ENCODE measurements at places on chromosomes 5 and 9.
A peak's percentile ranks its signal among the peaks of the same experiment; 100 is the strongest.

DNA sequence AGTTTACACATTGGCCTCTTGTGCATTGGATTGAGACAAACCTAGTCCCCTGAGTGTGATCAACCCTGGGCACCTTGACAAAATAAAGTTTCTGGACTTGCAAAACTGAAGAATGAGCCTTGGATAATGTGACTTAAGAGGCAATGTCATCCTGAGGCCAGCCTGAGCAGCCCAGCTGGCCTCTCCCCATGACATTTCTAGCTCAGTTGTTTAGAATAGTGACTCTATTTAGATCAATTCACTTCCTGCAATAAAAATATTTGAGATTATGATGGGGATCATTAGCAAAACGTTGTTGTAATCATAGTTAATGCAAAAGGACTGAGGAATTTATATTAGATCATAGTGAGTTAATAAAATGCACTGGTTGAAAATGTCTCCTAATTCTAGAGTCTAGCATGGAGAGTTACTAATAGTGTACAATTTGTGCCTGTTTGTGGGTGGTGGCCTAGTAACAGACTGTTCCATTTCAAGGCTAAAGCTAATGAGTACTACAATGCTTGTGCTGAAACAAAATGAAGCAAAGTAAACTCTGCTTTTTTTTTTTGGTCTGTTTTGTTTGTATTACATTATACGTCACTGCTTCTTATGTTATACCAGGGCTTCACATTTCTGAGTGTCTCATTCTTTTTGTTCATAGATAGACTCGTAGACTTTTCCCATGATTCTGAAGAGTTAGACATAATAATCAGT lies 10.9 kb upstream of the RHOBTB3 start:
- H3K27me3 ChIP-seq, result no peaks in the 10 kb centered on the region
- H3K36me3 ChIP-seq, result no peaks in the 10 kb centered on the region
- H3K27ac ChIP-seq, result no peak overlapping the region
- H3K4me3 ChIP-seq, result no peak overlapping the region
- DNase-seq, result no peak

GRCh38 chr9:38382141-38382540 lies 10.4 kb upstream of the ALDH1B1 start:
- no peak overlapping the region for H3K27ac ChIP-seq
- H3K4me1 ChIP-seq, result peaks cover 15% of the 10 kb centered on the region
- no peaks in the 10 kb centered on the region for H3K36me3 ChIP-seq
- no peak for DNase-seq
- peaks cover 2% of the 10 kb centered on the region for H3K27me3 ChIP-seq
- H3K4me3 ChIP-seq, result no peak overlapping the region

DNA sequence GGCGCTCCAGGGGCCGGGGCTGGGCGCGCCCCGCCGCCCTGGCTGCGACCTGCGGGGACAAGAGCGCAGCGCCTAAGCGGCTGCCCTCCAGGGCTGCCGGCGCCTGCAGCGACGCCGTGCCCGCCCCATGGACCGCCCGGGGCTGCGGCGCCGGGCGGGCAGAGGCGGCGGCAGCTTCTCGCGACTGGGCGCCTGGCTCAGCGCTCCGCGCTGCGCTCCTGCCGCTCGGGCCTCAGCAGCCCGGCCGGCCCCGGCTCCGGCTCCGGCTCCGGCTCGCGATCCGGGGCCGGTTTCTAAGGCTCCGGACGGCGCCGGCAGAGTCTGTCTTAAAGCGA lies at the start of gene PITX1:
TSS of gene PITX1 (minus strand) at position 328 of the 335 bp plus-strand sequence. CDS start 347 bp downstream, outside the sequence.
- H3K36me3 ChIP-seq, result no peaks in the 10 kb centered on the region
- H3K4me1 ChIP-seq, result peaks cover 8% of the 10 kb centered on the region
- H3K4me3 ChIP-seq, result no peak within 1 kb of the TSS
- H3K27ac ChIP-seq, result peak within 1 kb of the TSS; percentile 31
- no peak for DNase-seq

GRCh38 chr5:151186538-151186937 lies 29.0 kb upstream of the ANXA6 start:
- no peak overlapping the region for H3K4me3 ChIP-seq
- H3K36me3 ChIP-seq, result no peaks in the 10 kb centered on the region
- H3K27ac ChIP-seq, result no peak overlapping the region
- H3K27me3 ChIP-seq, result peaks cover 23% of the 10 kb centered on the region

DNA sequence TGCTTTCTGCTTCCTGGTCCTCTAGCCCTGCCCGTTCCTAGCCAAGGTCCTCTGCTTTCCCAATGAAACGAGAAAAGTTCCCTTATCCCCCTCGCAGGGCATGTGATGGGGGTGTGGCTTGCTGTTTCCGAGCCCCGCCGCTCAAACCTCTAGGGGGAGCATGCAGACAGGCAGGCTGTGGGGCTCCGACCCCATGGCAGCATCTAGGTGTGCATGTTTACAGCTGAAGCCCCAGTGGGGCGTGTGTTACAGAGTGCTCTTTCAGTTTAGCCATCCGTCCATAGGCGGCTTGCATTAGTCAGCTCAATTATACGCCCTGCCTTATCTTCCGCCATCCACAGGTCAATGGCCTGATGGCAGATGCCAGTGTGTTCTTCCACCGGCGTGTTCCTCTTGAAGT lies 48.3 kb upstream of the SPATA31E1 start:
- H3K36me3 ChIP-seq, result no peaks in the 10 kb centered on the region
- peaks cover 4% of the 10 kb centered on the region for H3K27me3 ChIP-seq
- H3K4me3 ChIP-seq, result no peak overlapping the region
- DNase-seq, result no peak
- peaks cover 4% of the 10 kb centered on the region for H3K4me1 ChIP-seq

- H3K27ac ChIP-seq, result no peak overlapping the region
- H3K4me3 ChIP-seq, result no peak overlapping the region
- H3K27me3 ChIP-seq, result no peaks in the 10 kb centered on the region
- peaks cover 6% of the 10 kb centered on the region for H3K4me1 ChIP-seq
- no peak for DNase-seq
- no peaks in the 10 kb centered on the region for H3K36me3 ChIP-seq
Measured at GRCh38 chr9:14538526-14538925, 154.7 kb downstream of the ZDHHC21 start.

- H3K4me1 ChIP-seq, result no peaks in the 10 kb centered on the region
- no peak overlapping the region for H3K4me3 ChIP-seq
- DNase-seq, result no peak
- H3K27me3 ChIP-seq, result peaks cover 15% of the 10 kb centered on the region
- H3K36me3 ChIP-seq, result no peaks in the 10 kb centered on the region
- H3K27ac ChIP-seq, result no peak overlapping the region
Measured at GRCh38 chr9:137150617-137151457, 11.9 kb downstream of the GRIN1 start.

DNA sequence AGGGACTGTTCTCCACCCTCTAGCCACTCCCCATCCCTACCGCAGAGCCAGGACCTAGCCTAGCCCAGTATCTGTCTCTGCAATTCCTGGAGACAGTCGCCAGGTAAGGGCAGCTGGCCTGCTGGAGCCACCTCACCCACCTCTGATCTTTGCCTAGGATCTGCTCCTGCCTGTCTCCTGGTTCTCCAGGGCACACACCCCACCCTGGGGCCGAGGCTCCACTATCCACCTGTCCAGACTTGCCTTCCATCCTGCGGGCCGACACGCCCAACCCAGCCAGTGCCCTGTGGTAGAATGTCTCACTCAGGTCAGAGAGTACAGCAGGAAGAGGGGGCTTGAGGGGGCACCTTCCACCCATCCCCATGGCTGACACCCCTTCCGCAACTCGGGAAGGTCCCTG lies 15.7 kb upstream of the AQP7 start:
- no peaks in the 10 kb centered on the region for H3K36me3 ChIP-seq
- DNase-seq, result no peak
- H3K4me3 ChIP-seq, result no peak overlapping the region
- no peaks in the 10 kb centered on the region for H3K27me3 ChIP-seq

DNA sequence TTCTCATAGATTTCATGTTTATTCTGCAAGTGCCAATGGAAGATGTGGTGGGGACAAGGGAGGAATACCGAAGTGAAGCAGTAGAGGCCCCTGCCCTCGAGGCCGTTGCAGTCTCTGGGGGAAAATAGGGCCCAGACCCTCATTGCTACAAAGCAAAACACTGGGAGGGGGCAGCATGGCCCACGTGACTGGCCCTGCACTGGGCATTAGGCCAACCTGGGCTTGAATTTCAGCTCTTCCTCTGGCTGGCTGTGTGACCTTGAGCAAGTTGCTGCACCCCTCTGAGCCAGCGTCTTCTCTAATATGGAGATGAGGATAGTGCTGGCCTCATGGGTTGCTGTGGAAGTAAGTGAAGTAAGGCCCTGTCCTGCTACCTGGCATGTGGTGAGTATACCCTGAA lies 709 bp upstream of the SYNPO start:
- H3K27me3 ChIP-seq, result no peaks in the 10 kb centered on the region
- no peak overlapping the region for H3K27ac ChIP-seq
- no peak overlapping the region for H3K4me3 ChIP-seq
- DNase-seq, result no peak
- H3K36me3 ChIP-seq, result no peaks in the 10 kb centered on the region

DNA sequence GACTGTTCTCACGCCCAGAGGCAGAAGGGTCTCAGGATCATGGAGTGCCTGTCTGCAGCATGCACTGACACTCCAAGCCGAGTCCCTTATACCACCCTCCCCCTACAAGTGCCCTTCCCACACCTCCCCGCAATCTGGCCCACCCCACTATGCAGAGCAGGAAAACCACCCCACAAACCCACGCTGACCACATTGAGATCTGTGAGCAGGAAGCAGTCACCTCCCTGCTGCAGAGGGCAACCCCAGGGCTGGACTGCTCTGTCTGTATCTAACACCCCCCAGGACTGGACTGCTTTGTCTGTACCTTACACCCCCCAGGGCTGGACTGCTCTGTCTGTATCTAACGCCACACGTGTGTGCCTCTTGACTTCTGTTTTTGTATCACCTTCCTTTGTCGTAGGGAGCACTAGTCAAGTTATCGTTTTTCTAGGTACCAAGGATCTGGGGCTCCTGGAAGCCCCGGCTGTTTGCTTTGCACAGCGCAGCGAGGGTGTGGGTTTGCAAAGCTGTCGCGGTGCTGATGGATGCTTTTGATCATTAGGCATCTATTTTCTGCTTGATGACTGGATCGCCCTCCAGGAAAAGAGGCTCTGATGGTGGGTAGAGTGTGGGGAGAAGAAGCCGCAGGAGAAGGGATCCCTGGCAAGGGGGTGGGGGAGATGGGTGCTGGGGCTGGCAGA lies 21.5 kb downstream of the OLFM1 start:
- H3K27ac ChIP-seq, result no peak overlapping the region
- DNase-seq, result no peak
- no peak overlapping the region for H3K4me3 ChIP-seq
- H3K36me3 ChIP-seq, result no peaks in the 10 kb centered on the region

- H3K4me1 ChIP-seq, result no peaks in the 10 kb centered on the region
- DNase-seq, result no peak
- H3K36me3 ChIP-seq, result no peaks in the 10 kb centered on the region
- H3K27me3 ChIP-seq, result peaks cover 6% of the 10 kb centered on the region
- peak overlapping the region; percentile 69 for H3K4me3 ChIP-seq
Measured at GRCh38 chr5:78295035-78295961, 800 bp upstream of the AP3B1 start.

- no peak overlapping the region for H3K27ac ChIP-seq
- peaks cover 96% of the 10 kb centered on the region for H3K36me3 ChIP-seq
- H3K4me3 ChIP-seq, result no peak overlapping the region
- DNase-seq, result no peak
- H3K27me3 ChIP-seq, result no peaks in the 10 kb centered on the region
Measured at GRCh38 chr5:72163349-72163983, 56.2 kb downstream of the MAP1B start.

DNA sequence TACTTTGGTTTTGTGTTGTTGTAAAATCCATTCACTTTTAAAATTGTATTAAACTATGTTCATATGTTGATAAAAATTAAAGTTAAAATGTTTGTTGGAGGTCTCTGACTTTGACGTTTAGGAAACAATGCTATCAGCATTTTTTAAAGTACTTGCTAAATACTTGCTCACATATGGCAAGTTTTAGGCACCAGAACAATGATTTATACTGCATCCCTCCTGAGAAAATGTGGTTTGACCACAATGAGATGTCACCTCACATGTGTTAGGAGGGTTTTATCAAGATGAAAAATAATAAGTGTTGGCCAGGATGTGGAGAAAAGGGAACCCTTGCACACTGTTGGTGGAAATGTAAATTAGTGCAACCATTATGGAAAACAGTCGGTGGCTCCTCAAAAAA lies 180.8 kb downstream of the HSD17B3 start:
- no peak for DNase-seq
- peaks cover 13% of the 10 kb centered on the region for H3K4me1 ChIP-seq
- H3K36me3 ChIP-seq, result no peaks in the 10 kb centered on the region
- no peak overlapping the region for H3K4me3 ChIP-seq
- H3K27ac ChIP-seq, result no peak overlapping the region

DNA sequence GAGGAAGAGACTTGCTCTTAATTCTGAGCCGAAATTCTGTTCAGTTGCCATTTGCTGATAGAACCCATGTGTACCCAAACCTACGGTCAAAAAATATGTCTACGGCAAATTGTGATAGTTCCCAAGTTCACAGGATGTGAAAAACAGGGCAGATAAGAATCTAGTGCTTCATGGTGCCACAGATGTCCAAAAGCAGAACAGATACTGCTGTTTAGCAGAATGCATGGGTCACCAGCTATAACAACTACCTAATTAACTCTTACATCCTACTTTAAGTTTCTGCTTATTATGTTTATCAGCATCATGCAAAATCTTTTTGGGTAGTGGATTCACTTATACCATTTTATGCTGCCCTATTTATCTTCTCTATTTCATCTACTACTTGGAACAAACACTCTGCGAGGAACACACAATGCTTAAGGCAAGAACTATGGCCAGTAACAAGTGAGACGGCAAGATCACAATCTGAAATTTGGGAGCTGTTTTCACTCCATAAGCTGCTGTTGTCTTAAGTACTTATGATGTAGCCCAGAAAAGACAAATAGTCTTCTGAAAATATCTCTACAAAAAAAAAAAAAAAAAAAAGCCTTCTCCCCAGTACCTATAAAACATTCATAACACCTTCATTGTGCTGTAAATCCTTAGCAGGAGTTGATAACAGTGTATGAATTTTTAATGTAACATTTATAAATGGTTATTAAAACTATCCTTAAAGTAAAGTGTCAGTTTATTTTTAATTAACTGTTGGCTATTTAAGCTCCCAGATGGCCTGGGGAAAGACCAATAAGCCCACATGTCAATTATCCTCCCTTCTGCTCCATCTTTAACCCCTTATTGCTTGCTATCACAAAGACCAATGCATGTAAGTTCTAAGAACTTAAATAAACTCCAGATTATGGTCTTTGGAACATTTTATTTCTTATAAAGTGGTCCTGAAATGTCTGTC lies 232.3 kb downstream of the TLR4 start:
- H3K4me1 ChIP-seq, result no peaks in the 10 kb centered on the region
- H3K27ac ChIP-seq, result no peak overlapping the region
- no peaks in the 10 kb centered on the region for H3K36me3 ChIP-seq
- no peak for DNase-seq

DNA sequence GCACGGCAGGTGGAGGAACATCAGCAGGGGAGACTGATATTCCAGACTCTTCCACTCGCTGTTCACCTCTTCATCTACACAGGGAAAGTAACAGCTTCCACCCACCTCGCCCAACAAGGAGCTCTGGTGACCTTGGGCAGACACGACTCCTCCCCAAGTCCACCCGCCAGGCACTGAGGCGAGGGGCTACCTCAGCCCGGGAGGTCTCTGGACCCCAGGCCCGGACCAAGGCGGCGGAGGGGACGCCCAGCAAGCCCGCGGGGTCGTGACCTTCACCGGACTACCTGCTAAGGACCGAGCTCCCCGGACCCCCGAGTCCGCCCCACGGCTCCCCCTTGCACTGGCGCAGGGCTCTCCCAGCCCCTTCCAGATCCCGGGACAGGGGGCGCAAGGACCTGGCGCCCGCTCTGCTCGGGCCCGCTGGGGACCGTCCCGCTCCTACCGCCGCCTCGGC lies 70.2 kb upstream of the LPCAT1 start:
- no peak overlapping the region for H3K27ac ChIP-seq
- H3K4me3 ChIP-seq, result peak overlapping the region; percentile 55
- no peaks in the 10 kb centered on the region for H3K4me1 ChIP-seq
- peaks cover 5% of the 10 kb centered on the region for H3K36me3 ChIP-seq
- no peak for DNase-seq

Data from neuronal stem cell (in vitro differentiated cells).